Activated naive CD4-positive, alpha-beta T cell treated with anti-CD3 and anti-CD28 coated beads for 36 hours (primary cell): ENCODE measurements at places on chromosomes 7 and 10. TPM values are rescaled to one million over a fixed set of nuclear protein-coding genes. Genes with fewer than 3 reads are reported as not detected.

The DENND10 gene
- total RNA-seq: 16.9 TPM

The CPN1 gene
- total RNA-seq: not detected

The PI4K2A gene
- total RNA-seq: 9.4 TPM

The SEMA3E gene
- total RNA-seq: not detected

The COL17A1 gene
- not detected for total RNA-seq

The NPFFR1 gene
- total RNA-seq: not detected

The DGKB gene
- not detected for total RNA-seq

- H3K36me3 ChIP-seq: no peaks in the 10 kb centered on the region
- H3K4me1 ChIP-seq: peaks cover 9% of the 10 kb centered on the region
- peak; percentile 34 for DNase-seq
- no peak overlapping the region for H3K27ac ChIP-seq
Measured at GRCh38 chr7:116138202-116138801, 72.0 kb upstream of the TES start.

- H3K27ac ChIP-seq: no peak overlapping the region
- peaks cover 75% of the 10 kb centered on the region for H3K4me1 ChIP-seq
- H3K36me3 ChIP-seq: peaks cover 3% of the 10 kb centered on the region
- DNase-seq: peak; percentile 87
- H3K27me3 ChIP-seq: no peaks in the 10 kb centered on the region
Measured at GRCh38 chr10:133261726-133262325, 14.8 kb downstream of the ADAM8 start.

DNA sequence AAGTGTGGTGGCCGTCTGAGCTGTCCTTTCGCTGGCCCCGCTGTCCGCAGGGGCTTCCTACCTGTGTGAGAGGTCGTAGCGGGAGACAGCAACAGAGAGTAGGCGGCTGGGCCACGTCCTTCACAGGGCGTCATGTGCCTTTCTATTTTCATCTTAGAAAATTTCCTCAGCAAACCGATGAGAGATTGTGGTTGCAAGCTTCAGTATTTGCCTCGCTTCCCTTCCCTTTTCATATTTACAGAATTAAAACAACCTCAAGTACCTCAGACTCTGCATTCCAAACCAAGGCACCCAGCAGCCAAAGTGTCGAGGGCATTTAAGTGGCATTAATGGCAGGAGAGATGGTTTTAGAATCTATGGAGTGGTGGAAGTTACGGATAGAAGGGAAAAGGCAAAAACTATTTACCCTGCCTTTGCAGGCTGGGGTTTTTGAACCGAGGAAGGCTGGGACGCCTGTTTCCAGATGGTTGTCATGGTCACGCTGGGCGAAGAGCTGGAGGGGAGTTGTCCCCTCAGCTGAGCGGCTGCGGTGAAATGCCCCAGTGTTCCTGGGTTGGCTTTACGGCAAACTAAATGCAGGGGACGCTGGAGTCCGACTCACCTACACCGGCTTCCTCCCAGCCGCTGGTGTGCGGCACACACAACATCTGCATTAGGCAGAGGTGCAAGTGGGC is 41.9 kb downstream of the WIPI2 start:
- H3K27me3 ChIP-seq: no peaks in the 10 kb centered on the region
- no peak overlapping the region for H3K4me3 ChIP-seq
- H3K36me3 ChIP-seq: peaks cover 21% of the 10 kb centered on the region
- H3K27ac ChIP-seq: no peak overlapping the region

DNA sequence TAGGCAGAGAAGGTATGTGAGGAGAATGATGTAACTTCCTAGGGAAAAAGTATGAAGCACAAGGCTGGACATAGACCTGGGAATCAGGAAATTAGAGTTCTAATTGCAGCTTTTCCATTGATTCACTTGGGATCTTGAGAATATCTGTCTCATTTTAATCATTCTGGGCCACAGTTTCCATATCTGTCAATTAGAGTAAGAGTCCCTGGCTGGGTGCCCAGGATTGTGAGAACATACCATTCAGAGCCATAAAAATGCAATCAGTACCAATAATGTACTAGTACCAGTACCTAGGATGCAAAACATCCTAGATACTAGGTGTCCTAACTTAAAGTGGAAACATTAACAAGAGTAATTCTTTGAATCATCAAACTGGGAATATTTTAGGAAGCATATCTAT is 29.6 kb downstream of the CAV1 start:
- peaks cover 34% of the 10 kb centered on the region for H3K27me3 ChIP-seq
- DNase-seq: no peak
- H3K4me1 ChIP-seq: no peaks in the 10 kb centered on the region
- H3K36me3 ChIP-seq: no peaks in the 10 kb centered on the region
- H3K27ac ChIP-seq: no peak overlapping the region
- H3K4me3 ChIP-seq: no peak overlapping the region

- H3K4me1 ChIP-seq: no peaks in the 10 kb centered on the region
- H3K27me3 ChIP-seq: no peaks in the 10 kb centered on the region
- H3K4me3 ChIP-seq: no peak overlapping the region
- H3K27ac ChIP-seq: no peak overlapping the region
Measured at GRCh38 chr7:104891949-104892348, 122.1 kb upstream of the KMT2E start.

DNA sequence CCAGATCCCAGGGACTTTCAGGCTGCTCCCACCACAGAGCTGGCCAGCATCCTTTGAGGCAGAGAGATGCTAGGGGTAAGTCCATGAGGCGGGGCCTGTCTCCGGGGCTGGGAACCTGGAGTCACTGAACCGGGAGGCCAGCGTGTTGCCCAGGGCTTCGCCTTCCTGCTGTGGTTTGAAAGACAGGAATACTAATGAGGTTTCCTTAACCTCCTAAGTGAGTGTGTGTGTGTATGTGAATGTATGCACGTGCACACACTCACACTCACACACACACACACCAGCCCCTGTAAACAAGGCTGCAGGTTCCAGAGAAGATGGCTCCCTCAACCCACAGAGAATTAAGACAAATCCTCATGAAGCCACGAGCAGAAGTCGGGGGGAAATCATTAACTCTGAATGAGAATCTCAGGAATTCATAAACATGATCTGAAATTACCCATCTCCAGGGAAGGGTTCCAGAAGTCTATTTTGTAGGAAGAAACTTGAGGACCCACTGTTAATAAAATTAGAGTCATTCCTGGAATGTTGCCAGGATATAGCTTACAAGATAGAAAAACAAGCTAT is 20.3 kb upstream of the PFKP start:
- DNase-seq: no peak
- no peaks in the 10 kb centered on the region for H3K36me3 ChIP-seq
- no peak overlapping the region for H3K27ac ChIP-seq
- H3K4me3 ChIP-seq: no peak overlapping the region

GRCh38 chr10:66941491-66941890 is 15.7 kb downstream of the LRRTM3 start:
- no peak overlapping the region for H3K27ac ChIP-seq
- H3K4me3 ChIP-seq: no peak overlapping the region
- H3K4me1 ChIP-seq: no peaks in the 10 kb centered on the region
- no peak for DNase-seq
- H3K36me3 ChIP-seq: no peaks in the 10 kb centered on the region

DNA sequence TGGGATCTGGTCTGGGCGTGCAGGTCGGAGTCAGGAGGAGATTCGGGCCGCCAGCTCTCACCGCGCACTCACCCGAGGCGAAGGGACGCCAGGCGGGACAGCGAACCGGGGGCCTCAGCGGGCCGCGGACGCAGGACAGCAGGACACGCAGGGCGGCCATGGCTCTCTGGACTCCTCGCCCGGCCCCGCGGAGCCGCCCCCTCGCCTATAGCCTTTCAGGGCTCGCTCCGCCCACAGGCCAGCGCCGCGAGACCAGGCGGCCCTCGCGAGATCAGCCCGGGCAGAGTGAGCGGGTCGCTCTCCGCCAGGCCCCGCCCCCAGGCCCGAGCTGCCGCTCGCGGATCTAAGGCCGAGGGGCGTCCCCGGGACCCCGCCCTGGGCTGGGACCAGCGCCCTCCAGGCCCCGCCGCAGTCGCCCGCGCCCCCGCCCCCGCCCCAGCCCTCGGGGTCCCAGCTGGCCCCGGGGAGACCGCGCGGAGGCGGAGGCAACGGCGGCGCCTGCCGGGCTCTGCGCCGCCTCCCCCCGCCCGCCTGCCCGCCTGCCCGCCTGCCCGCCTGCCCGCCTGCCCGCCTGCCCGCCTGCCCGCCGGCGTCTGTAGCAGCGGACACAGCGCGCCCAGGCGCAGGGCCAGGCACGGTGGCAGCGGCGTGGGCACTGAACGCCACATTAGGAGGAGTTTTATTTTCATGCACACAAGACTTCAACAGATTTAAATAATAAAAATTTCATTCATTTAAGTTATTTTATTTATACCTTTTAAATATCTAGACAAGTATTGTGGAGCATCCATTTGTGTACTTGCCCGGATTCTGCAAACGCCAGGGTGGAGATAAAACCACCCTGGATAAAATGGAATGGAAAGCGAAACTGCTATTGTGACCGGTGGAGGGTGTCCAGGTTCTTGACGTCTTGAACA is at the start of gene ECHS1:
ECHS1 (minus strand) TSS at position 181 of the 917 bp plus-strand sequence; CDS start at position 160, 21 bp downstream.
- no peaks in the 10 kb centered on the region for H3K27me3 ChIP-seq
- peak within 1 kb of the TSS; percentile 77 for H3K4me3 ChIP-seq
- H3K27ac ChIP-seq: no peak within 1 kb of the TSS
- DNase-seq: peak; percentile 96
- H3K36me3 ChIP-seq: no peaks in the 10 kb centered on the region

- peak overlapping the region; percentile 100 for H3K27ac ChIP-seq
- H3K4me1 ChIP-seq: peaks cover 68% of the 10 kb centered on the region
- H3K4me3 ChIP-seq: peak overlapping the region; percentile 89
Measured at GRCh38 chr10:72297281-72297804, 23.6 kb downstream of the DDIT4 start.

DNA sequence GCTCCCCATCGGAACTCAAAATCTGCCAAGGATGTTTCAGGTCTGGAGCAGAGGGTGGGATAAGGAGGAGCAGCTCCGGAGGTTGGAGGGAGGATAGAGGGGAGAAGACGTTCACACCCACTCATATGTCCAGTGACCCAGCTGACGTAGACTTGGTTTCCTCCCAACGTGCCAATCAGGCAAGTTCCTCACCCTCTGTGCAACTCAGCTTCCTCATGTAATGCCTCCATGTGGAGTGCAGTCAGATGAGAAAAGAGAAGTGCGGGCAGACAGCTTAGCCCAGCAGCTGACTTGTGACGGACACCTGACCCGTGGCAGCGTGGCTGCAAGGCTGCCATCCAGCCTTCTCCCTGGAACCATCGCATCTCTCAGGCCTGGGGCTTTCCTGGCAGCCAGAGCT is 86.8 kb downstream of the NPTX2 start:
- no peak for DNase-seq
- H3K4me1 ChIP-seq: no peaks in the 10 kb centered on the region
- no peak overlapping the region for H3K27ac ChIP-seq
- no peaks in the 10 kb centered on the region for H3K36me3 ChIP-seq
- peaks cover 2% of the 10 kb centered on the region for H3K27me3 ChIP-seq
- no peak overlapping the region for H3K4me3 ChIP-seq

GRCh38 chr10:33249659-33250345 is 84.7 kb downstream of the NRP1 start:
- DNase-seq: no peak
- no peak overlapping the region for H3K4me3 ChIP-seq
- peaks cover 72% of the 10 kb centered on the region for H3K4me1 ChIP-seq

GRCh38 chr7:87513735-87514335 is 38.4 kb upstream of the ABCB4 start:
- no peaks in the 10 kb centered on the region for H3K27me3 ChIP-seq
- no peak for DNase-seq
- no peak overlapping the region for H3K4me3 ChIP-seq

- DNase-seq: peak; percentile 29
- H3K27me3 ChIP-seq: no peaks in the 10 kb centered on the region
- H3K36me3 ChIP-seq: no peaks in the 10 kb centered on the region
- no peak overlapping the region for H3K4me3 ChIP-seq
Measured at GRCh38 chr10:103765168-103765567, 90.2 kb downstream of the SH3PXD2A start.

GRCh38 chr10:67666416-67667034 is 29.5 kb downstream of the CTNNA3 start:
- no peaks in the 10 kb centered on the region for H3K36me3 ChIP-seq
- H3K4me3 ChIP-seq: no peak overlapping the region
- H3K4me1 ChIP-seq: no peaks in the 10 kb centered on the region
- DNase-seq: no peak
- H3K27ac ChIP-seq: no peak overlapping the region
- H3K27me3 ChIP-seq: no peaks in the 10 kb centered on the region
